Occipital lobe (tissue), 3 donors: ENCODE measurements at places on chromosomes 13 and 19. TPM values are rescaled to one million over a fixed set of nuclear protein-coding genes. Genes with fewer than 3 reads are reported as not detected.

The HIPK4 gene
- 0.16 TPM for total RNA-seq

The TRPC4 gene
- total RNA-seq = 55.4 TPM

The CLEC4M gene
- total RNA-seq = not detected

The PGLYRP2 gene
- not detected for total RNA-seq

The MED25 gene
- 12.8 TPM for total RNA-seq

The FBXL3 gene
- total RNA-seq = 140 TPM

The ZIC2 gene
- total RNA-seq = 2.8 TPM

The LHFPL6 gene
- 22.5 TPM for total RNA-seq
